H54 (cell line): ENCODE measurements at places on chromosomes 6 and 20.

- no peak for DNase-seq
These were observed 469.5 kb upstream of the NRSN1 start for GRCh38 chr6:23656255-23657194.

DNA sequence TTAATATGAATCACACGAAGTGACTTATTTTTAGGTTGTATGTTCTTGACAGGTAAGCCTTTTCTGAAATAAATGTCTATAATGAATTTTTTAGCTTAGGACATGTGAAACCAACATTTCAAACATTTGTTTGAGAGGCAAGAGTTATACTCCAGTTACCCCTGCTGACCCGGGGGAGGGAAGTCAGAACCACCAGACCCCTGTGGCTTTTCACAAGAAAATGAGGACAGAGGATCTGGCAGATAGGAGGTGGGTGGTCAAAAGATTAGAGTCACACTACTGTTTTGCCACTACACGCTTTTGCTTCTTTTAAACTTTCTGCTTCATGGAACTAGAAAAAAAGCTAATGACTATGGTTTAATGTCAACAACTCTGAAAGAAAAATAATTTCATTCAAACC lies 27.5 kb upstream of the ADGRF4 start:
- DNase-seq, result no peak

- no peak for DNase-seq
These were observed 75.9 kb downstream of the MYLK4 start for GRCh38 chr6:2674857-2675256.

- no peak for DNase-seq
These were observed 28.7 kb downstream of the ANKS1A start for GRCh38 chr6:34917626-34918285.

GRCh38 chr6:56851074-56851473 lies 103.8 kb upstream of the BEND6 start:
- DNase-seq, result no peak

- no peak for DNase-seq
These were observed 448.7 kb downstream of the PREX1 start for GRCh38 chr20:48378976-48379675.

GRCh38 chr6:74269600-74269858 lies 573.5 kb downstream of the CD109 start:
- no peak for DNase-seq

GRCh38 chr6:46189726-46190125 lies 18.9 kb upstream of the ENPP5 start:
- DNase-seq, result no peak

- DNase-seq, result no peak
These were observed 96.4 kb downstream of the TULP4 start for GRCh38 chr6:158408552-158409130.

GRCh38 chr6:89501222-89501621 lies 68.3 kb downstream of the ANKRD6 start:
- no peak for DNase-seq

GRCh38 chr20:2386516-2387179 lies 5.9 kb downstream of the TGM6 start:
- no peak for DNase-seq

DNA sequence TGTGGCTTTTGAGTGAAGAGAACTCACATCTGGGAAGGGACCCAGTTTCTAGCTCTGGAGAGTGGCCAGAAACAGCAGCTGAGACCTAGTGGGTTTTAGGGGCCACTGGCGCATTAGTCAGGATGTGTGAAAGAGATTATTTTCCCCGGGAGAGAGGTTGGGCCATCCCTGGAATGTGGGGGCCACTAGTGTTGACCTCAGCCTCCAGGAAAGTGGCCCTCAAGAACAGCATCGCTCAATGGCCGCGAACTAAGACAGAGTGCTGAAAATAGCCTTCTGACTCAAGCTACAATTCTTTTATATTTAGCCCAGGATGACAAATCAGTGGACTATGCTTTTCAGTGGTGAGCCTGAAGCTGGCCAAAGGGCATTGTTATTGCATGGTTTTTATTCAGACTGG lies 210.4 kb upstream of the RNF24 start:
- DNase-seq, result peak; percentile 79

GRCh38 chr6:44712353-44713111 lies 325.0 kb downstream of the CDC5L start:
- DNase-seq, result no peak

DNA sequence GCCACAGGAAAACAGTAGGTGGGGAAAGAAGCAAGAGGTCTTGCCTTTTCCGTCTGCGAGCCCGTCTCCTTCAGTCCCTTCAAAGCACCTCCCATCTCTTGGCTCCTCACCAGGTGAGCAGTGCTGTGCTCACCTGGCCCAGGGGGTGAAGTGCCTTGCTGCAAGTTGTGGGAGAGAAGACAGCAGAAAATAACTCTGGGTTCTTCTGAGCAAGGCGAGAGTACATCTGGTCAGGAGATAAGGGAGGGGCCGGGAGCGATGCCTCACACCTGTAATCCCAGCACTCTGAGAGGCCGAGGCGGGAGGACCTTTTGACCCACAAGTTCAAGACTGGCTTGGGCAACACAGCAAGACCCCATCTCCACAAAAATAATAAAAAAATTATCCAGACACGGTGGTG lies 35.6 kb upstream of the TGM3 start:
- DNase-seq, result no peak

DNA sequence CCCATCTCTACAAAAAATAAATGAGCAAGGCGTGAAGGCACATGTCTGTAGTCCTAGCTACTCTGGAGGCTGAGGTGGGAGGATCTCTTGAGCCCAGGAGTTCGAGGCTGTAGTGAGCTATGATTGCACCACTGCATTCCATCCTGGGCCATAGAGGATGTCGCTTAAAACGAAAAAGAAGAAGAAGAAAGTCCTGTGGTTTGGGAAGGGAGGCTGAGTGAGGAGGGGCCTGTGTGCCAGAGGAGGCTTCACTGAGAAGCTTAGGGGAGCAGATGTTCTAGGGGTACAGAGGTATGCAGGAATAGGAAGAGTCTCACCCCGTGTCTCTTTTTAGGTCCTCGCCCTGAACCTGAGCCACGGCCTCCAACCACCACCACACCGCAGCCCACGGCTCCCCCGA lies 4.2 kb downstream of the MMP9 start:
- DNase-seq, result no peak

DNA sequence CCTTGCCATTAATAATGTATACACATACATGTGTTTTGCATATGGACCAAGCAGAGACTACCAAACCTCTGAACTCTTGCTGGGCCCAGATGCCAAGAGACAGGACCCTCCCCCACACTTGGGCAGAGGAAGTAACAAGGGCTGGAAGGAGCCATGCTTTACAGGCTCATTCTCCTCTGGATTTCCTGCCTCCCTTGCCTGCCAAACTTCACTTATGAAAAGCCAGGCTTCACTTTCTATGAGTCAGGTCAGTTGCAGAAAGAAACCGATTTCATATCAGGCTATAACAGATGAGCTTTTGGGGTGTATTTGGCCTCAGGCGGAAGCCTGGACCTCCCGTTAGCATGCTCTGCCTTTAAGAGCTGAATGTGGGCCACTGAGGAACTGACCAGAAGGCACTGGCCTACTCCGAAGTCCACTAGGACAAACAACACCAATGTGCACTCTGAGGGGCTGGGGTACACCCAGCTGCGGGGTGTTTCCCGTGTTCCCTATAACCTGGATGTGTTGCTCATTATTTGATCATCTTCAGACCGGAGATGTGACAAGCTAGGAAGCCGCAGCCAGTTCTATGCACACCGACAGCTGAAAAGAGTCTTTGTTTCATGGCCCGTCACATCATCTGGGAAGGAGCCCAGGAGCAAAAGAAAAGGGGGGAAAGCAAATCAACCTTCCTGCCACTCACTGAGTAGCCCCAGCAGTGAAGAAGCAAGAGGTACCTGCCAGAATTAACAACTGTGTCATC lies 28.5 kb downstream of the HAO1 start:
- DNase-seq, result no peak

DNA sequence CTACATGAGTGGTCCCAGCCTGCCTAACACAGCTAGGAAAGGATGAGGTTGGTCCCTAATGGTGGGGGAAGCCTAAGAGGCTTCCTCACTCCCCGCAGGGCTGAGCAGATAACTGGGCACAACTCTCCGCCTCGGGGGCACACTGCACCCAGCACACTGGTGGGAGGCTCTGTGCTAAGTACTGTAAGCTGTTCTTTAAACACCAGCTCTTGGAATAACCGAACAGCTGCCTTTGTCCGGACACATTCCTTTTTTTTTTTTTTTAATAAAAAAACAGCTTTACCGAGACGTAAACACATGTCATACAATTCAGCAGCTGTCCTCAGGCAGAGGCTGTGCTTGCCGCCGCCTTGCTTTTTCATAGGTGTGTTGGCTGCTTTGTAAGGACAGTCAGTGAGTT lies 6.9 kb downstream of the PSMG4 start:
- DNase-seq, result no peak

DNA sequence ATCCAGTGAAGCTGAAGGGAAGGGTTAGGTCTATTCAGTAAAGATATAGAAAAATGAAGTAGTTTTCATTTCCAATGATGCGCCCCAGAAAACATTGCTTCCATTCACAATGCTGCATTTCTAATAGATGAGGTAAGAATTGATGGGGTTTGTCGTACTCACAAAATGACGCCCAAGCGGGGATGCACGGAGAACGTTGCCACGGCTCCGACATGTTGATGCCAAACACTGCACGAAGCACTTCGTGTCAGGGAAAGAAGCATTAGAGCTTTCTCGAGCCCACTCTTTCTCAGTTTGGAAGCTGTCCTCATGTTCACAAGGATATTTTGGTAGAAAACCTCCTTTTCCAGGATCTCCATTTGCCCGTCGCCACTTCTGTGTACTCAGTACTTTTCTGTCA lies 21.6 kb upstream of the MAFB start:
- DNase-seq, result no peak

DNA sequence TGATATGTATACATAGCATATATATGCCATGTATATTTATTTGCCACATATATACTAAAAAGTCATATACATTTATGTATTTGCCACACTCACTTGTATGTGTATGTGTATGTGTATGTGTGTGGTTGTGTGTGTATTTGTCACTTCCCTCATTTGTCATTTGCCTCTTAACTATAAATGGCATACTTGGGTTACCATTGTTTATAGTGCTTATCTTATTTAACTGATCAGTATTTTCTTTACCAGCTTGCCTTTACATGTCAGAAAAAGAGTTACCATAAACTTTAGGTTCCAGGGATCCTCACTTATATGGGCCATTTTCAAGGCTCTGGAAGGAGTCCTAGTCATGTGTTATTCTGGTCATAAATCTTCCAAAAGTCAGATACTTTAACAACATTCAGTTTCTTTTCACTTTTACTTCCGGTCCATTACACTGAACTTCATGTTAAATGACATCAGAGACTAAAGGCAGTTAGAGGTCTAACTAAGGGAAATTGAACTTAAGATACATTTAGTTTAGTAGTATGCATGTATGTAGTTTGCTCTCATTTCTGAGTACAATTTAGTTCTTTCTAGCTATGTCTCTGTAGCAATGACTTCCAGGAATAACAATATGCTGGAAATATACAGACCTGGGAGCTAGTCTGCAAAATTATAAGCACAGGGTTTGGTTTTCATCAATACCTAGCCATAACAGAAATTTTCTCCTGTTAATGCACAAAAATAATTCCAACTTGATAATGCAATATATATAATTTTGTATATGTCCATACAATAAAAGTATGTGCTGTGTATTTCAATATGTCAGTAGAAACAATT lies 33.7 kb upstream of the HIVEP1 start:
- no peak for DNase-seq

DNA sequence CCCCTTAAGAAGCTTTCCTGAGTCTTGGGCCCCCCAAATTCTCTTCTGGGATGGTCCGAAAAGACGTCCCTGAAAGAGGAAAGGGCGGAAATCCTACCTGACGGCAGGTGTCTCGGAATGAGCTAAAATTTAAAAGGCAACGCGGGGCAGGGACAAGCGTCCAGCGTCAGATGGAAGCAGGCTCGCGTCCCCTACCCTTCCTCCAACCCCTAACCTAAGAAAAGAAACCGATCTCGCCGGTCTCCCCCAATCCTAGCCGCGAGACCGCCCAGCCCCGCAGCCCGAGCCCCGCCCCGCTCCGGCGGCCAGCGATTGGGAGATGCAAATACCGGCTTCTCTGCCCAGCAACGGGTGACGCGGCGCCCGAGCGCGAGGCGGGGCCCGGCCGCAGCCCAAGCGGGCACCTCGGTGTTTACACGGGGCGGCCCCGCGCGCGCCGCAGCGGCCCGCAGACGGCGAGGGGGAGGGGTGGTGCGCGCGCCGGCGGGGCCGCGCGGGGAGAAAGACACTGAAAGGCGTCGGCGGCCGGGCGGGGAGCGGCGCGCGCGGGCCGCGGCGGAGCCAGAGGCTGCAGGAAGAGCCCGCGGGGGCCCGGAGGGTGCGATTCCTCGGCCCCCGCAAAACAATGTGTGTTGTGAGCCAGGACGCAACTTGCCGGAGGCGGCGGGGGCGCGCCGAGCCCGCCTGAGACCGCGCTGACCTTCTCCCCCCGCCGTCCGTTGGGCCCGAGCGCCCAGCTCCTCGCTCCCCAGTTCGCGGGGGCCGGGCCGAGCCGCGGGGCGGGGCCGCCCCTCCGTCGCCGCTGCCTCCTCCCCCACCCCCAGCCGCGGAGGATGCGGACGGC lies at the start of gene SOX12:
Gene SOX12, plus strand, starts transcription at position 508 of the 844 bp plus-strand sequence. CDS start 373 bp downstream, outside the sequence.
- DNase-seq, result peak; percentile 81

- DNase-seq, result no peak
These were observed 92.5 kb downstream of the TCP11 start for GRCh38 chr6:35048631-35049083.

DNA sequence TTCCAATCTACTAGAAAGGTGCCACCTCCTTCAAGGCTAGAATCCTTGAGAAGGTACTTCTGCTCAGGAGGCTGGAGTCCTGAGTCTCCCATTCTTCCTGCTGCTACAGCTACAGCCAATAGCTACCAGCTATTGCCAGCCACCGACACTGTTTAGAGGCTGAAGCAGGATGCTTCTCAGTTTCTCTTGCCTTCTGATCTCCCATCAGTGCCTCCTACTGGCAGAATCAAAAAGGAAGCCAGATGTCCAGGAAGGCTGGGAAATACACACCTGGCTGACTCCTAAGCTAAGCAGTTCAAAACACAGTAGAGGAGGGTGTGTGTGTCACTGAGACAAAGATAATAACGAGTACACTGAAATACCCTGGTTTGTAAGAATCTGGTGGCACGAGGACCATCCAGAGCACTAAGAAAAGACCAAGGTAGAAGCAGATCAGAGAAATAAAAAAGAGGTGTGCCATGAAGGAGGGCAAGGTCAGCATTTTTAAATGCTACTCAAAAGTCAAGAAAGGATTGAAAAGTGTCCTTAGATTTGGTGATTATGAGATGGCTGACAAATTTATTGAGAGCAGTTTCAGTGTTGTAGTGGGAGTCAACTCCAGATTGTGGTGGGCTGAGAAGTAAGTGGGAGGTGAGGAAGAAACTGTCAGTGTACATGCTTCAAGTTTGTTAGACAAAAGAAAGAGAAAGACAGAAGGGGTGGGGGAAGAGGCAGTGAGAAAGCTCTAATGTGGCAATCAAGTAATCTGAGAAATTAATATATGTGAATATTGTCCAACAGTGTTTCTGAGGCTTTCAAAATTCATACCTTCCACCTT lies 2.3 kb upstream of the HLA-DMA start:
- DNase-seq, result no peak

GRCh38 chr6:166024252-166024651 lies 143.4 kb downstream of the TBXT start:
- DNase-seq, result no peak

- peak; percentile 29 for DNase-seq
These were observed 4.6 kb upstream of the RAE1 start for GRCh38 chr20:57346477-57346876.
